Trophoblast cell (in vitro differentiated cells and primary cell): ENCODE measurements at places on chromosomes 3 and 15.

GRCh38 chr3:154304936-154305335 is 19.4 kb downstream of the DHX36 start:
- DNase-seq = no peak
- H3K27me3 ChIP-seq = no peaks in the 10 kb centered on the region
- no peak overlapping the region for H3K4me3 ChIP-seq
- peaks cover 13% of the 10 kb centered on the region for H3K36me3 ChIP-seq

DNA sequence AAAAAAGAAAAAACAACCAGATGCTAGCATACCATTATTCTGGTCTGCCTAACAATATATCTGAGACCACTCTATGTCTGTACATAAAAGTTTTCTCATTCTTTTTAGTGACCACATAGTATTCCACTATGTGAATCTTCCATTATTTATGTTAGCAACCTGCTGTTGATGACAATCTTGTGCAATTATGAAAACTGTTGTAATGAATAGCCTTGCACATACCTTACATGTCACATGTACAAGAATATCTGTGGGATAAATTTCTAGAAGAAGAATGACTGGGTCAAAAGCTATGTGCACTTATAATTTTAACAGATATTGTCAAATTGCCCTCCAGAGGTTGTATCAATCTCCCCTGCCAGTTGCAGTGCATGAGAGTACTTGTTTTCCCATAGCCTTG is 62.5 kb downstream of the ARHGAP31 start:
- H3K4me3 ChIP-seq = no peak overlapping the region
- peak overlapping the region; percentile 48 for H3K27ac ChIP-seq
- DNase-seq = peak; percentile 93
- H3K36me3 ChIP-seq = no peaks in the 10 kb centered on the region
- H3K4me1 ChIP-seq = peaks cover 32% of the 10 kb centered on the region

GRCh38 chr3:122825460-122825859 is 30.6 kb downstream of the SLC49A4 start:
- no peaks in the 10 kb centered on the region for H3K4me1 ChIP-seq
- no peak overlapping the region for H3K27ac ChIP-seq
- H3K27me3 ChIP-seq = no peaks in the 10 kb centered on the region
- H3K36me3 ChIP-seq = peaks cover 3% of the 10 kb centered on the region

- no peak overlapping the region for H3K4me3 ChIP-seq
- no peak overlapping the region for H3K27ac ChIP-seq
- H3K36me3 ChIP-seq = no peaks in the 10 kb centered on the region
- H3K4me1 ChIP-seq = peaks cover 9% of the 10 kb centered on the region
Observed at GRCh38 chr15:57384816-57385215, 8.5 kb downstream of the CGNL1 start.

DNA sequence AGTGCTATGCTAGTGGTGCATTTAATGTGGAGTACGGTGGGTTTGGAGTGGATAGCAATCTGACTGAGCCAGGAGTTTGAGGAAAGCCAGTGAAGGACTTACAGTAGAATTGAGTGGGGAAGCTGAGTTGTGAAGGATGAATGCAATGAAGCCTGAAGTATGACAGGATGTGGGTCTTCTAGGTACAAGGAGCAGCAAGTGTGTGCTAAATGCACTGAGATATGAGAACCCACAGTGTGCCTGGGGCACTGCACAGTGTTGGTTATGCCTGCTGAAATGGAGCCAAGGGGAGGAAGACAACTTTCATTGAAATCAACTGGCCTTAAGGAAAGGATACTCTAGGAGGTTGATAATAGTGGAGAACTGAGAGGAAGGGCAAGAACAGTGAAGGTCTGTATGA is 105.5 kb upstream of the MRPL3 start:
- DNase-seq = peak; percentile 7
- H3K27ac ChIP-seq = no peak overlapping the region
- H3K4me3 ChIP-seq = no peak overlapping the region
- H3K36me3 ChIP-seq = no peaks in the 10 kb centered on the region
- no peaks in the 10 kb centered on the region for H3K4me1 ChIP-seq

GRCh38 chr3:851098-851790 is 241.6 kb upstream of the CNTN6 start:
- H3K4me1 ChIP-seq = no peaks in the 10 kb centered on the region
- H3K27me3 ChIP-seq = no peaks in the 10 kb centered on the region
- H3K27ac ChIP-seq = no peak overlapping the region
- no peak overlapping the region for H3K4me3 ChIP-seq
- DNase-seq = no peak
- no peaks in the 10 kb centered on the region for H3K36me3 ChIP-seq

- no peak for DNase-seq
- H3K36me3 ChIP-seq = no peaks in the 10 kb centered on the region
- H3K27ac ChIP-seq = no peak overlapping the region
- H3K27me3 ChIP-seq = no peaks in the 10 kb centered on the region
Observed at GRCh38 chr3:114760679-114761078, 386.4 kb downstream of the ZBTB20 start.

DNA sequence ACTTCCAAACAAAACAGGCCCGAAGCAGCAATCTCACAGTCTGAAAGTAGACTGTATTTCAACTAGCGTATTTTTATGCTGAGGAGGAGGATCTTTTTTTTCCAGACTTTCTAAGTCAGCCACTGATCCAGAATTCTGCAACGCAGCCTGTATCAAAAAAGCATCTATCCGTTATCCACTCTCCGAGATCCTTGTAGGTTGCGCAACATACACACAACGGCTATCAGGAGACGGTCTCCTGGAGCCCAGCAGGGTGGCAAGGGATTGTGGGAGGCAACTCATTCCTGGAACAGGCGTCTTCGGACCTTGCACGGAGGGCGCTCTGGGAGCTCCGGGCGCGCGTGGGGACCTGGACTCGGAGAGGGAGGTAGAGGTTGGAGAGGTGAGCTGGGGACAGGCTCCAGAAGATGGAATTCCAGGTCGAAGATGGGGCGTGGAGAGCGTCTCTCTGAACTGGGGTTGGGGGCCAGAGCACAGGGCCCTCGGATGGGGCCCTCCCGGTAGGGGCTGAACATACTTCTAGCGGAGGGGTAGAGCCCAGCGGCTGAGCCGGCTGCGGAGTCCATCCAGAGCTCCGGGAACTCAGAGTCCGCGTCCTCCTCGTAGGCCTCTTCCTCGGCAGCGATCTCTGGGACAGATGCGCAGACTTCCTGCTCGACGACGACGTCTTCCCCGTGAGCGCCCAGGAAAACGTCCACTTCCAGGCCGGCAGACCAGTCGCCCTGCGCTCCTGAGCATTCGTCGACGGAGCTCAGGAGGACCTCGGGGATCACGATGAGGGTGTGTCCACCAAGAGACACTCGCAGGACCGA is 932 bp downstream of the PRR23C start:
- no peak overlapping the region for H3K4me3 ChIP-seq
- no peaks in the 10 kb centered on the region for H3K4me1 ChIP-seq
- H3K36me3 ChIP-seq = no peaks in the 10 kb centered on the region
- H3K27ac ChIP-seq = no peak overlapping the region

DNA sequence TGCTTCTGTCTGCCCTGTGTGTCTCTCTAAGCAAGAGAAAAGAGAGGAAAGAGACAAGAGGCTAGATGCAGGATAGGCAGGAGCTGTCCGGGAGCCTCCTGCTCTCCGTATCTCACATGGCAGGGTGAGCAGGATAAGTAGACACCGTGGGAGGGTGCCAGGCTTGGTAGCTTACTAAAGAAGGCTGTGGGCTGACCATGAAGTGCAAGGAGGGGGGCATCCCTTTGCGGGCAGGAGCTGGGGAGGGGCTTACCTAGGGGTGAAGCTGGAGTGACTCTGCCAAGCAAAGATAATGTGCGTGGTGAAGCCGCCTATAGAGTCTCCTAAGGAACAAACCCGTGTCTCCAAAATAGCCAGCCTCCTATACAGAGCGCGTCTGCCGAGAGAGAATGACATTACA is 33.7 kb upstream of the TMC3 start:
- no peaks in the 10 kb centered on the region for H3K36me3 ChIP-seq
- no peaks in the 10 kb centered on the region for H3K4me1 ChIP-seq
- H3K27me3 ChIP-seq = no peaks in the 10 kb centered on the region
- H3K4me3 ChIP-seq = no peak overlapping the region

GRCh38 chr3:133934073-133934970 is 38.6 kb upstream of the RAB6B start:
- peaks cover 72% of the 10 kb centered on the region for H3K36me3 ChIP-seq
- no peak for DNase-seq
- H3K27me3 ChIP-seq = no peaks in the 10 kb centered on the region
- no peak overlapping the region for H3K27ac ChIP-seq
- no peak overlapping the region for H3K4me3 ChIP-seq
- no peaks in the 10 kb centered on the region for H3K4me1 ChIP-seq

- peaks cover 38% of the 10 kb centered on the region for H3K36me3 ChIP-seq
- H3K4me3 ChIP-seq = no peak overlapping the region
- H3K4me1 ChIP-seq = no peaks in the 10 kb centered on the region
- DNase-seq = no peak
- H3K27ac ChIP-seq = no peak overlapping the region
Observed at GRCh38 chr15:69422336-69422895, 8.3 kb downstream of the KIF23 start.
